Memory B cell (primary cell): ENCODE measurements at places on chromosomes 7 and 10.

GRCh38 chr7:138657854-138658386 lies 43.2 kb downstream of the SVOPL start:
- DNase-seq = no peak

GRCh38 chr10:22925088-22925487 lies 2.8 kb upstream of the ARMC3 start:
- no peak for DNase-seq

GRCh38 chr10:45373576-45374349 lies at the start of gene ALOX5:
Gene ALOX5 (plus strand): TSS chr10:45374216. CDS start chr10:45374280, 64 bp downstream.
- DNase-seq = peak; percentile 43

DNA sequence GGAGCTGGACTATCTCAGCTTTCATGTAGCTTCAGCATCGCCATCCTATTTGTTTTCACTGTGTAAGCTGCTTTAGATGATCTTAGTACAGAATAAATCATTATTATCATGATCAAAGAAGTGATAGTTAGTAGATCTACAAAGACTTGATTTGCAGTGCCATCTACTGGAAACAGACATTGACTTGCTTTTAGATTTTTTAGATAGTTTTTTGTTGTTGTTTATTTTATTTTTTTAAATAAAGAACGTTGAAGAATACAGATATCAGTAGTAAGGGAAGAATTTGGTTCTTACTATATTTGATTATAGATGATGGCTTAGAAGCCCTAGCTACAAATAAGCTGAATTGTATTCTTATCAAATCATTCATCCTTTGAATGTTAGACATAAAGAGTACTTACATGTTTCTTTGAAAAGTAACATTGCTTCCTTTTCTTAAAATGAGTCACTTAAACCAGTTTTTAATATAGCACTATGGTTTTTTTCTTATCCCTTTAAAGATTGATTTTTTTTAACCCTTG lies 6.3 kb upstream of the SFMBT2 start:
- no peak for DNase-seq

- DNase-seq = no peak
Observed at GRCh38 chr7:34417781-34418180, 240.2 kb upstream of the NPSR1 start.

- DNase-seq = no peak
Observed at GRCh38 chr10:16505161-16505560, 16.5 kb downstream of the C1QL3 start.

GRCh38 chr10:59624136-59624535 lies 85.5 kb downstream of the SLC16A9 start:
- DNase-seq = no peak

GRCh38 chr7:32070406-32071360 lies at the start of gene PDE1C:
Gene PDE1C (minus strand): TSS chr7:32070407.
- DNase-seq = no peak

DNA sequence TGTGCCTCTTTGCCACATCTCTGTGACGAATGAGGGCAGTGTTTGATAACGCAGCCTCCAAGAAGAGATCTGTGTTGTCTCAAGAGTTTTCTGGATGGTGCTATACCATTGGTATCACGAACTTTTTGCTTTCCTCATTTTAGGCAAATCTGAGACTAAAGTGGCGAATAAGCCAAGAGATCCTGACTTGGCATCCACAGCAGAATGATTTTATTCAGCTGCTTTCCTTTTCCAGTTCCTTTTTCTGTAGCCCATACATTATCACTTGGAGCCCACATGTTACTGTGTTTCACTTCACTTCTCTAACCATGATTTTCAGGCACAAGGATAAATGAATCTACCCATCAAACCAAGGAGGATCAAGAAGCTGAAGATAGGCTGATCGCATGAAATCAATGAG lies 177.9 kb upstream of the PTN start:
- no peak for DNase-seq

DNA sequence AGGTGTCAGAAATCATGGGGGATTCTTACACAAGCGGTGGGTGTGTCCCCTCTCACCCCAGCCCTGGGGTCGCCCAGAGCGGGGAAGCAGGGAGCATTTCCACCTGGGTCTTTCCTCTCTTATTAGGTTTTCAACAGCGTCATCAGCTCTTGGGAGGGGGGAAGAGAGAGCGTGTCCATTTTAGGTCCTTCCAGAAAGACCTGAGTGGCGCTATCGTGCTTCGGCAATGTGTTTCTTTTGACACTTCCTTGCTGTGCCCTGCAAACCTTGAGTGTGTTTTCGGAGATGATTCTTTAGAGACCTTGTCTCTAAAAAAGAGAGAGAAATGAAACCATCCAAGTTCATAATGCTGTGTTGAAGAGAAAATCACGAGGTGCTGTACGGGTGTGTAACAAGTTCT lies 86.9 kb upstream of the PITRM1 start:
- no peak for DNase-seq

DNA sequence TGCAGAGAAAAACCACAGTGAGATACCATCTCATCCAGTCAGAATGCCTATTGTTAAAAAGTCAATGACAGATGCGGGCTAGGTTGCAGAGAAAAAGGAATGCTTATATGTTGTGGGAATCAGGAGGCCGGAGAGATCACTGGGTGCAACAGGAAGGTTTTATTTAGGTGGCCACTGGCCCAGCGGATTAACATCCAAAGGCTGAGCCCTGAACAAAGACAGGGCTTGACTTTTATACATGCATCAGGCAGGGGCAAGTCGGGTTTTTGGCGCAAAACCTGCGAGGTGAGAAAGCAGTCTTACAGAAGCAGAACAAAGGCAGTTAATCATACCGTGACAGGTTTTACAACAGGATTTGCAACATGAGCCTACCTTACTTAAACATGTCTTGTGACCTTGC lies 620 bp downstream of the ZNF117 start:
- no peak for DNase-seq

DNA sequence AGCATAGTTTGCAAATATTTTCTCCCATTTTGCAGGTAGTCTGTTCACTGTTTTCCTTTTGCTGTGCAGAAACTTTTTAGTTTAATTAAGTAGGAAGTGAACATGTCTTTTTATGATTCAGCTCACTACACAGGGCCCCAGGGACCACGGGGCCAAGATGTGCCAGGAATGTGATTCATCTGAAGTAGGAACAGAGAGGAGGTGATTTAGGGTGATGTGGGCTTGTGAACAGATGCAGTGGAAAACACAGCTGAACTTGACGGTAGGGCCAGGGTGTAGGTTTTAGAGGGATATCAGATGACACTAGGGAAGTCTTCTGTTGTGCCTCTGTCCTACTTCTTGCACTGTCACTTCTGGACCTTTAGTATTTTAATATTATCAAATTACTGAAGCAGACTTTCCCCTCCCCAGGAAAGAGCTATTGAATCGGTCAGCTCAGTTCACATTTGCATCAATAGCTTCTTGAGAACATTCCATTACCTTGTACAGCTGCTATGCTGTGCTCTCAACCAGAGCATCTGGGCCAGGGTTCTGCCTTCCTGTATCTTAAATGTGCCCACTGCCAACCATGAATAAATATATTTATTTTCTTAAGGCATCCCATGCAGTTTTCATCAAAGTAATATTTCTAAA lies 96.9 kb downstream of the OSBPL3 start:
- no peak for DNase-seq

DNA sequence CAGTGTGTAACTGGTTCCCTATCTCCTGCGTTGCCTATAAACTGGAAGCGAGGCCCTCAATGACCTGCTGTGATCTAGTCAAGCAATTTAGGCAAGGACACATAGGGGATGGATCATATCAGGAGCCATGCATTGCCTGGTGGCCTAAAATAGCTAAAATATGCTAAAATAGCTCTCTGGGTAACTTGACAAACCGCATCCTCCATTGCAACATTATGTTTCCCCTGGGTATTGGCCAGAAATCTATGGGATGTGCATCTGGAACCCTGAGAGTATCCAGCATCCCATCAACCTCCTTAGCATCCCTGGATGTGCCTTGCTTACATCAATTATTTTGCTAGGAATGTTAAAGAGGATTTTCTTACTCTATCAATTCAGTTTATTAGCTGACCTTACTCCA lies 91.7 kb upstream of the ADCY1 start:
- DNase-seq = no peak
